Iris pigment epithelial cell (primary cell): ENCODE measurements at places on chromosomes 6 and 20.
A peak's percentile ranks its signal among the peaks of the same experiment; 100 is the strongest.

- DNase-seq: no peak
Observed at GRCh38 chr6:38161331-38161730, 341.8 kb downstream of the ZFAND3 start.

GRCh38 chr6:13528232-13528631 is 40.8 kb upstream of the GFOD1 start:
- no peak for DNase-seq

GRCh38 chr6:4671587-4672115 is 104.6 kb upstream of the CDYL start:
- no peak for DNase-seq

DNA sequence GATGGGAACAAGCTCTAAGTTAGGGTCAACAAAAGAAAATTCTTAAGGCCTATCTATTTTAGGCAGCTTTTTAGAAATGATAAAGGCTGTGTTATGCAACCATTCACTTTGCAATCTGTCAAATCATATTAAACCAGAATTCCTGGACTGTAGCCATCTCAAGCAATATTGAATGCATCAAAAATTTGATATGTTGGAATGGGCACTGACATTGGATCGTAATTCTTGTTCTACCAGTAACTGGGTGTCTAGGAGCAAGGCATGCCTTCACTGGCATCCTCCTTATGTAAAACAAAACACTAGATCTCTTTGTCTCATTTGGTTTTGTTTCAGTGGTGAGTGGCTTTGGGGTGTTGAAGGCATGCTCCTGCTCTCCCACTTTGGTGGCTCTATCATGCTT is 145.6 kb downstream of the JARID2 start:
- DNase-seq: no peak

- DNase-seq: peak; percentile 91
Observed at GRCh38 chr20:4951299-4951698, 50.0 kb downstream of the SLC23A2 start.

GRCh38 chr6:132466952-132467351 is 46.0 kb downstream of the STX7 start:
- peak; percentile 92 for DNase-seq

DNA sequence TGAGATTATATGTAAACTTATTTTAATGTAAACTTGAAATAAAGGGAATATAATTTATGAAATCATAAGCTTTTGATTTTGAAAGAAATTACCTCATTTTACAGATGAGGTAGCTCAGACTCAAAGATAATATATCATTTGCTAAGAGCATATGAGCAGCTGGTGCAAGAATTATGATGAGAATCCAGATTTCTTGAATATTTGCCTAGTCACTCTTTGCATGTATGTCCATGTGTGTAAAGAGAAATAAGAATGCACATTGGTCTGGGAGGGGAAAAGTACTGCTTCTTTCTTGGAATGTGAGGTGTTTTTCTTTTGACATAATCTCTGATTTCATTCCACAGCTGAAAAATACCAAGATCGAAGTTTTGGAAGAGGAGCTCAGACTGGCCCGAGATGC is 11.1 kb upstream of the SNRNP48 start:
- no peak for DNase-seq

DNA sequence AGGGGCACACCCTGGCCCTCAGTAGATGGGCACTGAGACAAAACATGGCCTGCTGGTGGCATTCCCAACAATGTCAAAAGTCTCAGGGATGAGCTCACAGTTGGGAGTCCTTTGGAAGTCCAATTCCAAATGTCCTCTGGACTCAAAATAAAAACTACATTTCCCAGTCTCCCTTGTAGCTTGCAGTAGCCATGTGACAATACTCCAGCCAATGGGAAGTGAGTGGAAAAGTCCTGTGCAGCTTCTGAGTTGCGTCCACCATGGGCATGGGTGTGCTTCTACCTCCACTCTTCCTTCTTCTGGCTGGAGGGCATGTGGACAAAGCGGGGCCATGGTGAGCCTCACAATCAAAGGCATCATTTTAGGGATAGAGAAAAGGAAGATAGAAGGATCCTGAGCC is 5.8 kb upstream of the ADAM33 start:
- DNase-seq: peak; percentile 54

GRCh38 chr6:158959552-158959951 is 40.5 kb downstream of the RSPH3 start:
- DNase-seq: no peak

GRCh38 chr6:14280006-14280510 is 162.5 kb downstream of the CD83 start:
- no peak for DNase-seq

DNA sequence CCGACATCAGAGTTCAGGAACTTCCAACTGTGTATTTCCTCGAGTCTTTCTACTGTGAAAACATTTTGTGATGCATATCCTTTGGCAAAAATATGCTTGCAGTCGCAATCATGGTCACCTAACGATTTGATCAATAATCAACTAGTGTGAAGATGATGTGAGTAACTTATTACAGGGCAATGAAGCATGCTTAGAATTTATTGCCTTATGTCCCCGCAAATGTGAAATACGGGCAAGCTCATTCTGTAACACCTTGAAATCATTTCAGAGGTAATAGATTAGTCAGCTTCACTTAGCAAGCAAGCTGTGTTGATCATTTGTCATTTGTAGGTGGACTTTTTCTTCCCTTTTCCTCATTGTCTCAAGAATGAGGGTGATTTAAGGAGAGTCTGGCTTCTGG is 67.9 kb upstream of the DOK5 start:
- no peak for DNase-seq

- DNase-seq: no peak
Observed at GRCh38 chr6:40251637-40252300, 317.5 kb upstream of the MOCS1 start.

DNA sequence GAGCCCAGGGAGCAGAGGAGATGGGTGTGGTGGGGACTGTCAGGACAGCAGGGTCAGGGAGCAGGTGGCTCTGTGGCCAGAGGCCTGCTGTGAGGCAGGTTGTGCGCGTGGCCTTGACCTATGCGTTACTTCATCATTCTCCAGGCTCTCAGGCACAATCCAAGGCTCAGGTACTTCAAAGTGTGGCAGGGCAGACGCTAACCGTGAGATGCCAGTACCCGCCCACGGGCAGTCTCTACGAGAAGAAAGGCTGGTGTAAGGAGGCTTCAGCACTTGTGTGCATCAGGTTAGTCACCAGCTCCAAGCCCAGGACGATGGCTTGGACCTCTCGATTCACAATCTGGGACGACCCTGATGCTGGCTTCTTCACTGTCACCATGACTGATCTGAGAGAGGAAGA is 535 bp downstream of the NCR2 start:
- no peak for DNase-seq

DNA sequence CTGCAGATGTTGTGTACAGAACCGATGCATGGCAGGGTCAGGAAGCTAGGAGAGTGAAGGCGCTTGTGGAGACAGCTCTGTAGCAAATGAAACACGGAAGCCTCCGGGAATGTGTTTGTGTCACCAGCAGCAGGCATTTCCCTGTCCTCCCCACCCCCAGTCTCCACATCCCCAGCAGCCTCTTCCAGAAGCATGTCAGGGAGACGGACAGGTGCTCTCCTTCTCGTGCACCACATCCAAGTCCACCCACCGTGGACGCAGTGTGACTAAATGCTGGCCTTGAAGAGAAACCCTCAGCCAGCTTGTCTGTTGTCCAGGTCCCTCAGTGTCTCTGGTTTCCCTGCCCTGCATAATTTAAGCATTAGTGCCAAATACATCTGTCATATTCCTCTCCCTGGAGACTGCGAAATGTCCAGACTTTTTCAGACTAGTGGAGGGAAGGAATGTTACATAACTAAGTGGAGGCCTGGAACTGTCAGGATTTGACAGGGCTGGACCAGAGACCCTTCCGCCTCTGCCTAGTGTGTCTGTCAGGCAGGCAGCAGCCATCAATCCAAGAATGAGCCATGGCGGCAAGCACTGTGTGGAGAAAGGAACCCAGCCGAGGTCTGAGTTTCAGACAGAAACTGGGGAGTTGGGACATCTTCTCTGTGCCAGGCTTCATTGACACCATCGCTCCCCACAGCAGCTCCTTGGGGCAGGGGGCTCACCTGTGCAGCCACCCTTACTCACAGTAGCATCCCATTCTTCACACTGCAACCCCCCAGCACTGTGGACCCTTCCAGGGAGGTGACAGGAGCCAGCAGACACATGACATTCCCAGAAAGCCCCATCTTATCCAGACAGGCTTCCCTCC is 26.6 kb upstream of the PI16 start:
- DNase-seq: peak; percentile 50

- DNase-seq: no peak
Observed at GRCh38 chr6:24778121-24778520, 3.4 kb downstream of the GMNN start.

DNA sequence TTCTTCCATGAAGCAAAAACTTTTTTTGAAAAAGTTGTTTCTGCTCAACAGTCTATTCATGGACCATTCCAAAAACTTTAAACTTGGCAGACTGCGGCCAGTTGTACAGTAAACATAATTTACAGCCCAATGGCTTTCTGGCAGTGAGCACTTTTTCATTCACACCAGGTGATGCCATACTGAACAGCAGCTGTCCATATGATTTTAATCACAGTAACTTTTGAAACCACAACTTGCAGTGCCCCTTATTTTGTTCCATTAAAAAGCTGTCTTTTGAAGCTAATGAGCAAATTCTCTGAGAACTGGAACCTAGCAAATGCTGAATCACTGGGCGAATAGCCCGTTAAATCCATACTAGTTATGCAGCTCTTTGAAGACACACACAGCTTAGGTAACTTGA is 576.6 kb downstream of the PTPRT start:
- DNase-seq: no peak

DNA sequence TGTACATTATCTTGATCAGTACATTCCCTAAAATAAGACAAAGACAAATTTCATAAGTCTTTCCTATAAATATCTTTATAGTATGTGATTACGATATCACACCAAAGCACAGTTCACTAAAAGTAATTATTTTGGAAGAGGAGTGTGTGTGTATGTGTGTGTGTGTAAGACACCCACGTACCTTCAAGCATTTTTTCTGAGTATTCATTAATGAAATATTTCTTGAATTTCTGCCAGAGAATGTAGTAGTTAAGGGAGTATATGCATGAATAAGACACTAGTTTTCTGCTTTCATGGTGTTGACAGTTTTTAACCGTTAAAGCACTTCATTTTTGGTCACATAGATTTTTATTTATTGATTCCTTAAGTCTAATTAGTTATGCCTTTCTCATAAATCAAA is 36.8 kb downstream of the MANEA start:
- peak; percentile 47 for DNase-seq

- DNase-seq: no peak
Observed at GRCh38 chr20:58713801-58714339, 21.3 kb downstream of the NPEPL1 start.

DNA sequence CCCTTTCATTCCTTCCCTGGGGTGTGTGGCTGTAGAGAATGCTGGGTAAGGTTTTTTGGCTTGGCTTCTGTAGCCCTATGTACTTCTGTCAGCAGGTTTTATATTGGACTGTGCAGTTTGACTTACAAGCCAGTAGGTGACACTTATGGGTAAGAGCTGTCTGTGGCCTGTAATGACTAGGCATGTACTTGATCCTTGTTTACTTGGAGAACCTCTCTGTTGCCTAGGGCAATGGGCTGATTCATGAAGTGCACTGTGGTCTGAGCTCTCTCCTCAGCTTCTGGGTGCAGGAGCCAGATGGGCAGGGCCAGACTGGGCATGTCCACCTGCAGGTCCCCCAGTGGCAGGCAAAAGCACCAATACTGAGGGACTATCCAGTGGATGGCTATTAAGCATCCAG is 544.6 kb downstream of the ADGRB3 start:
- DNase-seq: peak; percentile 16

DNA sequence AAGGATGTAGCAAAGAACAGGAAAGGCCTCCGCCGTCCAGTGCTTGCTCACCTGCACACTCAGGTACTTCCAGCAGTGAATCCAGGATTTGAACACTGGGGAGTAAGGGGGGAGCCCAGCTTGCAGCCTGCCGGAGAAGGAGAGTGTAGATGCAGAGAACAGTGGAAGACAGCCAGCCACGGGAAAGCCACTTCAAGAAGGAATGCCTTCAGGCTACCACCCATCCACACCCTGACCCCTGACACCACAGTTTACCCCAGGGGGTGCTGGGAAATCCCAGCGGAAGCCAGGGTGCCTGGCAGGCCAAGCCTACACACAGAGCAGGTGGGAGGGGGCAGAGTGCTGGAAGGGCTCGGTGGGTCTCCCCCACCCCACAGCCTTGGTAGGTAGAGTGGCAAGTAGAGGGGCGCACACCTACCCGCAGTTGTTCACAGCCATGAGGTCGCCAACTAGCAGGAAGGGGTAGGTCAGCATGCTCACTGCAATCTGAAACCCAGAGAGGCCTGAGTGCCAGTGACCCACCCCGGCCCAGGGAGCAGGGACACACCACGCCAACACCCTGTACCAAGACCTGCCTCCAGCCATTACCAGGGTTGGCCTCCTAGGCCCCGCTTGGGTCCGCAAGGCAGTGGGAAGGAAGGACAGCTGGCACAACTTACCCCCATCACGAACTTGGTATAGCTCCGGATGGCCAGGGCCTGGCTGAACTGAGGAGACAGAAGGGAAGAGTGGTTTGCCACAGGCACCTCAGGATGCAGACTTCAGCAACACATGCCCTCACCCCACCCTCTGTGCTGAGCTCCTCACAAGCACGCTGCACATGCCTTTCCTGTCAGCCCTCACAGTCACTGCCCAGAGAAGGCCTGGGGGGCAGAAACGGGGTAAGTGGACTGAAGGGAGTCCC is 15.7 kb downstream of the PI16 start:
- no peak for DNase-seq

- peak; percentile 90 for DNase-seq
Observed at GRCh38 chr6:9428421-9429172, 986.3 kb downstream of the TFAP2A start.

DNA sequence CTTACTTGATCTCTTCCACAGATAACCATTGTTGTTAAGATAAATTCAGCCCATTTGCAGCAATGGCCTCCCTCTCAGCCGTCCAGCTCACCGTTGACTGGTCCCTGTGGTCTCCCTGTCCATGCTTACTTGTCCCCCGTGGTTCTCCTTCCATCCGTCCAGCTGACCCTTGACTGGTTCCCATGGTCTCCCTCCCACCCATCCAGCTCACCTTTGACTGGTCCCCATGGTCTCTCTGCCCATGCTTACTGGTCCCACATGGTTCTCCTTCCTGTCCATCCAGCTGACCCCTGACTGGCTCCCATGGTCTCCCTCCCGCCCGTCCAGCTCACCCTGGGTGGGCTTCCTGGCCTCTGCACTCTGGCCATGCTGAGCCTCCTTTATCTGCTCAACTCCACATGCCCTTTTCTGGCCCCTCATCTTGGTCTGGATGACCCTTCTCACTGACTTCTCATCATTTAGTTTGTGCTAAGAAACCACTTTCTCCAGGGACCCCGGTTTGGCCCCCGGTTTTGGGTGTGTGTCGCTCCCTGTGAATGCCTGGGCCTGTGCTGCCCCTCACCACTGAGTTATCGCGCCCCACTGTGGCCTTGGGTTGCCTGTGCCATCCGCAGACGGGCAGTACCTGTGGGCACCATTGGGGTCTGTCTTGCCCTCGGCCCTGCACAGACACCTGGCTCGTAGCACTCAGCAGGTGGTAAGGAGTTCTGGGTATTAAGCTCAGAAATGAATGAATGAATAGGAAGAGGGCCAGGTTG is 146.4 kb downstream of the ERMARD start:
- no peak for DNase-seq
